ENCODE measurements at places on chromosomes 1 and 21.

GRCh38 chr1:207565546-207566468 is 69.8 kb downstream of the CR1 start:
- DNase-seq, result no peak

- no peak for DNase-seq
Measured at GRCh38 chr21:23438081-23438480, 2169.2 kb downstream of the MRPL39 start.

- no peak for DNase-seq
Measured at GRCh38 chr1:86865973-86866637, 47.8 kb downstream of the SELENOF start.

DNA sequence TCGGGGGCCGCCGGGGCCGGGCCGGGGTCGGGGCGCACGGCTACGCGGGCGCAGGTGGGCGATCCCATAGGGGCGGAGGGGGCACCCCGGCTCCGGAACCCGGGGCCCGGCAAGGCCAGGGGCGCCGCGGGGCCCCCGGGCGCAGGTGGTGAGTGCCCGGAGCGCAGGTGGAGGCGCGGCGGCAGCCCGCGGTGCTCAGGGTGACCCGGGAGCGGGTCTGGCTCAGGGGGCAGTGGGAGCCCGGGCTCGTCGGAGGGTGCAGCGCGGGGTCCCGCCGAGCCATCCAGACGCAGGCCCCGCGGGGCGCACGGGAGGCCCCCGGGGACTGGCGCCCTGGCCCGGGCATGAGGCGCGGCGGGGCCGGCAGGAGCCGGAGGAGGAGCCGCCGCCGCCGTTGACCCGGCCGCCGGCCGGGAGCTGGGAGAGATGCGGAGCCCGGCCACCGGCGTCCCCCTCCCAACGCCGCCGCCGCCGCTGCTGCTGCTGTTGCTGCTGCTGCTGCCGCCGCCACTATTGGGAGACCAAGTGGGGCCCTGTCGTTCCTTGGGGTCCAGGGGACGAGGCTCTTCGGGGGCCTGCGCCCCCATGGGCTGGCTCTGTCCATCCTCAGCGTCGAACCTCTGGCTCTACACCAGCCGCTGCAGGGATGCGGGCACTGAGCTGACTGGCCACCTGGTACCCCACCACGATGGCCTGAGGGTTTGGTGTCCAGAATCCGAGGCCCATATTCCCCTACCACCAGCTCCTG is 489 bp downstream of the CELSR2 start:
- no peak for DNase-seq

GRCh38 chr1:32948905-32949304 is 15.7 kb downstream of the RNF19B start:
- DNase-seq, result no peak

GRCh38 chr21:37043818-37044217 is 29.1 kb downstream of the PIGP start:
- DNase-seq, result no peak

DNA sequence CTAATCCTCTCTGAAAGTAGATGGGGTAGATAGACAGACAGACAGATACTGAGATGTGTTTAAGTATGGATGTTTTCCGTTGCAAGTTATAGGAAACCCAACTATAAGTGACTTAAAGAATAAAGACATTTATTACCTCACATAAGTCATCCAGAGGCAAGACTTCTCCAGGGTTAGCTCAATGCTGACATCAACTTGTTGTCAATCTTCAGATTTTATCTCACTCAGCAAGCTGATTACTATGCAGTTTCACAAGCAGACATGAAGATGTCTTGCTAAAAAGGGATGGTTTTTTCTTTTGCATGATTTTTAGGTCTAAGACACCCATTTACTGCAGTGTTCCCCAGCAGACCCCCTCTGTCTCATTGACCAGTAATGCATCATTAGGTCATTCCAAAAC is 30.7 kb upstream of the ZNF362 start:
- no peak for DNase-seq

DNA sequence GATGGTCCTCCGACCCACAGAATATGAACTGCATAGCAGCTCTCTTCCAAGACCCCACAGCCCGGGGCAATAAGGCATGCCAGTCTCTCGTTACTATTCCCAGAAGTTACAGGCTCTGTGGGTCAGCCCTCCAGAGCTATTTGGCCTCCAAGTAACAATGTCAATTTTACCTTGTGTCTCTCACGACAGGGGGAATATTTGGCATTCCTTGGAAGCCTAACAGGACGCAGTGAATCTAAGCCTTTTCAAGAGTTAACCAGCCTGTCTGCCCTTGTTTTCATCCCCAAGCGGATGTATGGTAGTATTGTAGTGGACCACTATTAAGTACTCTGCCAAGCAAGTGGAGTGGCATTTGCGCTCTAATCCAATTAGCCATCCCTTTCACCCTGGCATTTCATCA is 24.4 kb upstream of the GNG4 start:
- no peak for DNase-seq

GRCh38 chr1:164320790-164321731 is 237.9 kb upstream of the PBX1 start:
- DNase-seq, result no peak

GRCh38 chr1:90341516-90341915 is 346.6 kb downstream of the ZNF326 start:
- DNase-seq, result no peak

Data from IMR-90 (cell line).